Caco-2 (cell line): ENCODE measurements at places on chromosomes 2 and 18. TPM values are rescaled to one million over a fixed set of nuclear protein-coding genes. Genes with fewer than 3 reads are reported as not detected.
A peak's percentile ranks its signal among the peaks of the same experiment; 100 is the strongest.

GRCh38 chr2:51510303-51510702 is 478.4 kb upstream of the NRXN1 start:
- H3K27me3 ChIP-seq: no peaks in the 10 kb centered on the region
- no peak overlapping the region for H3K27ac ChIP-seq
- no peaks in the 10 kb centered on the region for H3K4me1 ChIP-seq
- no peak for DNase-seq
- no peak overlapping the region for H3K4me3 ChIP-seq

- no peak for DNase-seq
- H3K4me3 ChIP-seq: no peak overlapping the region
- H3K4me1 ChIP-seq: no peaks in the 10 kb centered on the region
- H3K36me3 ChIP-seq: no peaks in the 10 kb centered on the region
- no peak overlapping the region for H3K27ac ChIP-seq
These were observed 147.0 kb downstream of the TCF4 start for GRCh38 chr18:55440988-55441387.

DNA sequence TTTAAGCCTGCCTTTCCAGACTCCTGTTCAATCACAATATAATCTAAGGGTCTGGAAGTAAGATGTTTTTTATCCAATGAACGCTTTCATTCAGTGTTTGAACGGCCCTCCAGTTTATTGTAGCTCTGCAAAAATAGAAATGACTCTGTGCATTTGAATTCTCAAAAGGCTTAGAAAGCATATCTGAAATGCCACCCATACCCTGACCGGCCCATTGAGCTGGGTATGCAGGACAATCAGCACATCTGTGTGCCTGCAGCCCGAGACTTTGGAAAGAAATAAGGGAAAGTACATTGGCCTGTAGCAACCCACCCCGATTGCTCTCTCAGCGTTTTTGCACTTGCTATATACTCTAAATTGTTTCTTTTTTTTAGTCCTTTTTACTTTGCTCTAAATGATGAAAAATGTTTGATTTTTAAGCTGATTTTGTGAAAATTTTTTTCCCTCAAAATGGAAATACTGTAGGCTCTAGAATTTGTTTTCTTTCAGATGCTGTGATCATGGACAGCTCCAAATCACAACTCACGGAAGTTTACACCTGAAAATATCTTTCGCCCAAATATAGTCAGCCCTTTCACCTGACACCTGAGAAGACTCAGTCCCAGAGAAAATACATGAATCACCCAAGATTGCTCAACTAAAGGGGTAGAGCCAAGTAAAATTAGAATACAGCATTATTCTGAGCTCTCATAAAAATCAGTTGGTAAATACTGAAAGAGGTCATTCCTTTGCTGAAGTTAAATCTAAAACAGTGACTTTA is 194.5 kb upstream of the SIX3 start:
- H3K27ac ChIP-seq: no peak overlapping the region
- DNase-seq: no peak
- no peaks in the 10 kb centered on the region for H3K27me3 ChIP-seq

- H3K4me1 ChIP-seq: no peaks in the 10 kb centered on the region
- H3K4me3 ChIP-seq: no peak overlapping the region
- no peaks in the 10 kb centered on the region; the same call in 1 of the 2 replicates for H3K36me3 ChIP-seq
- DNase-seq: no peak
- no peak overlapping the region for H3K27ac ChIP-seq
These were observed 6.6 kb downstream of the GAD1 start for GRCh38 chr2:170823088-170823897.

GRCh38 chr18:41134426-41134825 is 820.6 kb upstream of the PIK3C3 start:
- H3K27me3 ChIP-seq: no peaks in the 10 kb centered on the region
- no peak overlapping the region for H3K4me3 ChIP-seq

- H3K36me3 ChIP-seq: no peaks in the 10 kb centered on the region
- no peak overlapping the region for H3K4me3 ChIP-seq
- DNase-seq: peak; percentile 61
- H3K4me1 ChIP-seq: no peaks in the 10 kb centered on the region; the same call in 1 of the 2 replicates
- H3K27me3 ChIP-seq: no peaks in the 10 kb centered on the region
- H3K27ac ChIP-seq: no peak overlapping the region
These were observed 5.8 kb upstream of the DGUOK start for GRCh38 chr2:73920577-73921545.

- no peaks in the 10 kb centered on the region for H3K4me1 ChIP-seq
- H3K36me3 ChIP-seq: no peaks in the 10 kb centered on the region
- H3K27me3 ChIP-seq: no peaks in the 10 kb centered on the region
- no peak overlapping the region for H3K4me3 ChIP-seq
- no peak overlapping the region for H3K27ac ChIP-seq
These were observed 89.2 kb downstream of the LONRF2 start for GRCh38 chr2:100233061-100233460.

GRCh38 chr2:231928901-231929725 is 2.9 kb upstream of the NPPC start:
- no peaks in the 10 kb centered on the region; the same call in 1 of the 2 replicates for H3K27me3 ChIP-seq
- no peaks in the 10 kb centered on the region for H3K4me1 ChIP-seq
- DNase-seq: no peak
- H3K36me3 ChIP-seq: no peaks in the 10 kb centered on the region

DNA sequence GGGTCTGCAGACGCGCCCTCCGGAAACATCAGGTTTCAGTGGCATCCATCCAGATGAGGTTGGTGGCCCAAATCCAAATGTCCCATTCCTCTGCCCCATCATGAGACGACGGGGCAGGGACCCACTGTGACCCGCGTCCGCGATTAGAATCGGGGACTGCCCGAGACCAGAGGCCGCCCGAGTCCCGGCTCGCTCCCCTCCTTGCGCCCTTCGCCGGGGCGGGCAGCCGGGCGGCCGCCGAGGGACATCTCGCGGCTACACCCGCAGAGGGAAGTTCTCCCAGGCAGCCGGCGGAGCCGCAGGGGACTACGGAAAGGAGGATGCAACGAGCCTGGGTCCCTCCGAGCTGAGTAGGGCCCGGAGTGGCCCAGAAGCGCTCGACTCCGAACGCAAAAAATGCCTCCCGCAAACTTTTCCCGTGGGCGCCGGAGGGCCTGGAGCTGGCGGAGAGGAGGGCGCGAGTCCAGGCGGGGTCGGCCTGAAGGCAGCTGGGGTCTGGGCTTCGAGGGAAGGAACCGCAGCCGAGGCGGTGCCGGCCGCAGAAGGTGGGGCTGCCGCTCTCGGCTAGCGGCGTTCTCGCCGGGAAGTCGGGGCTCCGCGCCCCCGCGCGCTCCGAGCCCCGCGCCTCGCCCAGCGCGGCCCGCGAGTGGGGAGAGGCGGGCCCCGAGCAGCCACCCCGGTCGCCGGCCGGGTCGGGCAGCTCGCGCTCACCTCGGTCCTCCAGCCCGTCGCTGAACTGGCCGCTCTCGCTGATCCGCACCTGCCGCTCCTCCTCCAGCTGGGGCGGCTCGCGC is 580 bp downstream of the TMEM163 start:
- no peaks in the 10 kb centered on the region for H3K36me3 ChIP-seq
- H3K27me3 ChIP-seq: peaks cover 9% of the 10 kb centered on the region
- DNase-seq: peak; percentile 10
- H3K4me3 ChIP-seq: peak overlapping the region; percentile 45

- no peak for DNase-seq
- peak overlapping the region; percentile 19 for H3K27ac ChIP-seq
- H3K27me3 ChIP-seq: no peaks in the 10 kb centered on the region
These were observed 2.6 kb upstream of the ZFP36L2 start for GRCh38 chr2:43228756-43229659.

DNA sequence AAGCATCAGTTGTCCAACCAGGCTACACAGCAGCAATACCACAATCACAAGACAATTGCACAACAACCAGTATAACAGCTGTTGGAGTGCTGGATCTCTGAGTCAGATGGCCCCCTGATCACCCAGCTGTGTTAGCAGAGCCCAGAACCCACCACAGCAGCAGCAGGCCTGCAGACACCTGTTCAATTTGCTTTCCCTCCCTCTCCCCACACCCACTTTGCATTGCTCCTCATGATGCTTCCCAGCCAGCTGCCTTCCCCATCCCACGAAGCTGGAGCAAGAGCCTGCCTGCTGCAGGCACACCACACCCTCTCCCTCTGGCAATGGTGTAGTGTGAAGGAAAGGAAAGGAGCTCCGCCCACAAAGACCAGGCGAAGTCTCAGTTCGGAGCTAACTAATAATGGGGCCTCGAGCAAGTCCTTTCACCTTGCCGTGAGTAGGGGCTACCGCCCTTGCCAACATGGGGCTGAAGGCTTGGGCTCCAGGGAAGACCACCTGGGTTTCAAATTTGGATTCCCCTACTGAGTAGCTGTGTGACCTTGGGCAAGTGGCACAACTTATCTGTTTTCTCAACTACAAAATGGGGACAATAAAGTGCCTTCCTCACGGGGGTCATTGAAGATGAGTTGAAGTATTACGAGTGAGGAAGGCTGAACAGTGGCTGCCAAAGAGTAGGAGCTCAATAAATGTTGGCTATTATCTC is 19.4 kb upstream of the ZBTB7C start:
- H3K4me3 ChIP-seq: no peak overlapping the region
- no peak overlapping the region for H3K27ac ChIP-seq
- H3K4me1 ChIP-seq: no peaks in the 10 kb centered on the region
- H3K36me3 ChIP-seq: no peaks in the 10 kb centered on the region

DNA sequence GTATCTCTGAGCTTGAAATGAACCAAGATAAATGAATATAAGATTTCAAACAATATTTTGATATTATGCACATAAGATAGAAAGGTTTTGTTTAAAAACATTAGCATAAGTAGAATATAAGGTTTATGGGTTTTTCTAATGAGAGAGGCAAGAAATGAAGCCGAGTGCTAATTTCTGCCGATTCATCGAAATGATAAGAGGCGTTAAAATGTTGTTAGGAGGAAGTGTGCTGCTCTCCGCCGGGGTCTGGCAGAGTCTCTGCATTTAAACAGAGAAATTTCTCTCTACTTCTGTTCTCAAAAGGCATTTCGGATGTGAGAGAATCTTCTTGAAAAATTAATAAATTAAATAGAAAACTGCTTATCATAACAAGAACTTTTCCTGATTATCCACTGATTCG is 83.6 kb downstream of the MRPS9 start:
- H3K36me3 ChIP-seq: no peaks in the 10 kb centered on the region
- no peaks in the 10 kb centered on the region; the same call in 1 of the 2 replicates for H3K27me3 ChIP-seq
- H3K27ac ChIP-seq: no peak overlapping the region
- no peak overlapping the region for H3K4me3 ChIP-seq

GRCh38 chr18:37293359-37293758 is 272.2 kb downstream of the CELF4 start:
- H3K4me1 ChIP-seq: no peaks in the 10 kb centered on the region
- H3K27me3 ChIP-seq: no peaks in the 10 kb centered on the region
- no peak overlapping the region for H3K27ac ChIP-seq
- DNase-seq: no peak
- H3K36me3 ChIP-seq: no peaks in the 10 kb centered on the region

DNA sequence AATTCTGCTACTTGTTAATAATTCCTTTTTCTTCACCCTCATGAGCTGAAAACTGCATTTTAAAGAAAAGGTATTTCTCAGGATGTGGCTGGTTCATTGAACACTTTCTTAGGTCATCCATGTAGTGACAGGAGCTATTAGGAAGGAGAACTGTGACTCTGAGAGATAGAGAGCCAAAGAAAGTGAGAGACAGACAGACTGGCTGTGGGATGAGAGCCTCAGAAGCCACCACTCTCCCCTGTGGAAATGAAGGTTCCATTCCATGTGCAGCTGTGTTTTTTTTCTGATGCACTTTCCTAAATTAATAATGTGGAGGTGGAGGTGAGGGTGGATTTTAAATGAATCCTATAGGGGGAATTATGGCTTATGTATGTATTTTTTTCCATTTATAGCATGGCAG is 113.3 kb downstream of the FAM210A start:
- no peaks in the 10 kb centered on the region for H3K36me3 ChIP-seq
- no peak for DNase-seq
- H3K27ac ChIP-seq: no peak overlapping the region
- H3K27me3 ChIP-seq: no peaks in the 10 kb centered on the region
- H3K4me3 ChIP-seq: no peak overlapping the region
- no peaks in the 10 kb centered on the region for H3K4me1 ChIP-seq

GRCh38 chr18:76350134-76351025 is 144.7 kb downstream of the ZNF516 start:
- no peaks in the 10 kb centered on the region for H3K27me3 ChIP-seq
- no peak for DNase-seq
- H3K27ac ChIP-seq: no peak overlapping the region
- H3K4me3 ChIP-seq: no peak overlapping the region

GRCh38 chr18:45837283-45838070 is 12.0 kb downstream of the SIGLEC15 start:
- H3K4me3 ChIP-seq: peak overlapping the region; percentile 14
- no peaks in the 10 kb centered on the region for H3K27me3 ChIP-seq
- no peaks in the 10 kb centered on the region; the same call in 1 of the 2 replicates for H3K36me3 ChIP-seq
- H3K4me1 ChIP-seq: 0 out of 2 replicates have a peak, but pooled peaks cover 10% of the 10 kb centered on the region

- no peaks in the 10 kb centered on the region for H3K36me3 ChIP-seq
- peak; percentile 73 for DNase-seq
- no peaks in the 10 kb centered on the region for H3K27me3 ChIP-seq
- H3K27ac ChIP-seq: no peak overlapping the region
These were observed 112.2 kb downstream of the OSBPL6 start for GRCh38 chr2:178306352-178307073.

- no peaks in the 10 kb centered on the region for H3K4me1 ChIP-seq
- DNase-seq: no peak
- no peak overlapping the region for H3K4me3 ChIP-seq
- no peaks in the 10 kb centered on the region for H3K36me3 ChIP-seq
- no peaks in the 10 kb centered on the region for H3K27me3 ChIP-seq
These were observed 306.0 kb downstream of the MTX2 start for GRCh38 chr2:176575237-176575744.

DNA sequence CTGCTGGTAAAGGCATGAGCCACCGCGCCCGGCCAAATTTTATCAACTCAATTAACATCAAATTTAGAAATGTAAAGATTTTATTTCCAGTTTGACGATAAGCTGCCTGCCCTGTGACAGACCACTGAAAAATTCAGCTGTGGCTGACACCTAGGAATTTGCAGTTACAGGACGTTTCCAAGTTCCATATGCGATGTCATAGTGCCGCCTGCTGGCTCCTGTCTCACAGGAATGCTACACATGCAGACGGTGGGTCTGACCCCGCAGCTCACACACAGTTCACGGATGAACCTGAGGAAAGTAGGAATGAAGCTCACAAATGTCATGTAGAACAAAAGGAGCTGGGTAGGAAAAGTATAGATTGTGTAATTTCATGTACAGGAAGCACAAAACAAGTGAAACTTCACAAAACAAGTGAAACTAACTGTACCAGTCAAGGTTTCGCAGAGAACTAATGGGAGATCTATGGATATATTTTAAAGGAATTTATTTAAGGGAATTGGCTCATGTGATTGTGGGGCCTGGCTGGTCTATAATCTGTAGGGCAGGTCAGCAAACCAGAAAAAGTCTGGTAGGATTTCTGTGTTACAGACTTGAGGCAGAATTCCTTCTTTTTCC is 13.2 kb upstream of the SEH1L start:
- peak; percentile 86 for DNase-seq
- no peaks in the 10 kb centered on the region for H3K27me3 ChIP-seq
- H3K36me3 ChIP-seq: no peaks in the 10 kb centered on the region
- peak overlapping the region; percentile 16 for H3K27ac ChIP-seq
- peaks cover 29% of the 10 kb centered on the region; the same call in 1 of the 2 replicates for H3K4me1 ChIP-seq

- no peaks in the 10 kb centered on the region for H3K4me1 ChIP-seq
- H3K4me3 ChIP-seq: no peak overlapping the region
These were observed 484.4 kb downstream of the CMPK2 start for GRCh38 chr2:6381326-6381725.

GRCh38 chr2:159895258-159896065 is 97.5 kb upstream of the CD302 start:
- no peak overlapping the region for H3K4me3 ChIP-seq
- no peaks in the 10 kb centered on the region for H3K27me3 ChIP-seq
- no peak overlapping the region for H3K27ac ChIP-seq
- no peak for DNase-seq

The TNFRSF11A gene
- total RNA-seq: 0.16 TPM in 2 replicates

The CENPA gene
- total RNA-seq: 38.4 and 39.9 TPM in 2 replicates

The POU3F3 gene
- not detected in 2 replicates for total RNA-seq

The CAPN14 gene
- 0.21 and 0.23 TPM in 2 replicates for total RNA-seq

The DUSP19 gene
- total RNA-seq: 3.6 and 3.9 TPM in 2 replicates

The OBSL1 gene
- 56.2 and 57.6 TPM in 2 replicates for total RNA-seq

The PIAS2 gene
- total RNA-seq: 16.2 and 16.7 TPM in 2 replicates

The LRP1B gene
- 0.30 TPM in 1 of 2 replicates, not detected in the other for total RNA-seq

The CCDC150 gene
- total RNA-seq: 26.3 and 34.0 TPM in 2 replicates

The TUBA3D gene
- total RNA-seq: 0.23 TPM in 1 of 2 replicates, not detected in the other

The HK2 gene
- 19.9 and 22.6 TPM in 2 replicates for total RNA-seq
